ENCODE measurements at places on chromosomes 1 and 21. TPM values are rescaled to one million over a fixed set of nuclear protein-coding genes. Genes with fewer than 3 reads are reported as not detected.

DNA sequence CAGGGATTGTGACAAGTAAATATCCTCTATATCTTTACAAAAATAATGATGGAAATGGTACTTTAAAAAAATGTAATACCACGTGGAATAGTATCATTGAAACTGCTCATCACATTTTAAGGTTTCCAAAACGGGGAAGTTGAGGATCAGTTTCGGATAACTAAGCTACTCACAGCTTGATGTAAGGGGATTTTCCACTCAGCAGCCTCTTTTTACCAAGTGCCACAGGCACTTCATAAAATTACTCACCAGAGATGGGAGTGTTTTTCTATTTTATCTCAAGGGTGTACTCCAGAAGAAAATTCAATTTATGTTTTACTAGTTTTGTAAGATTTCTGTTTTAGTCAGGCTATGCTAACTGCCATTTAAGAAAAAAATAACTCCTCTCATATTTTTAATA is 91.7 kb downstream of the TPR start:
- no peaks in the 10 kb centered on the region for H3K27me3 ChIP-seq
- DNase-seq, result no peak
- H3K27ac ChIP-seq, result no peak overlapping the region
- peaks cover 3% of the 10 kb centered on the region for H3K4me1 ChIP-seq
- H3K36me3 ChIP-seq, result no peaks in the 10 kb centered on the region

GRCh38 chr1:221801251-221801661 is 59.4 kb upstream of the DUSP10 start:
- H3K4me1 ChIP-seq, result peaks cover 7% of the 10 kb centered on the region
- H3K4me3 ChIP-seq, result no peak overlapping the region
- no peak overlapping the region for H3K27ac ChIP-seq
- DNase-seq, result no peak

- DNase-seq, result no peak
- no peaks in the 10 kb centered on the region for H3K4me1 ChIP-seq
- H3K4me3 ChIP-seq, result no peak overlapping the region
Observed at GRCh38 chr1:146031476-146031875, 9.9 kb upstream of the HJV start.

GRCh38 chr1:24206516-24207394 is 19.7 kb upstream of the IFNLR1 start:
- no peak for DNase-seq
- H3K27me3 ChIP-seq, result no peaks in the 10 kb centered on the region
- no peak overlapping the region for H3K27ac ChIP-seq
- H3K36me3 ChIP-seq, result no peaks in the 10 kb centered on the region
- H3K4me3 ChIP-seq, result no peak overlapping the region

GRCh38 chr1:9596415-9597123 is 7.9 kb downstream of the TMEM201 start:
- no peaks in the 10 kb centered on the region for H3K36me3 ChIP-seq
- peaks cover 55% of the 10 kb centered on the region for H3K4me1 ChIP-seq
- no peaks in the 10 kb centered on the region for H3K27me3 ChIP-seq
- H3K27ac ChIP-seq, result no peak overlapping the region
- no peak overlapping the region for H3K4me3 ChIP-seq

DNA sequence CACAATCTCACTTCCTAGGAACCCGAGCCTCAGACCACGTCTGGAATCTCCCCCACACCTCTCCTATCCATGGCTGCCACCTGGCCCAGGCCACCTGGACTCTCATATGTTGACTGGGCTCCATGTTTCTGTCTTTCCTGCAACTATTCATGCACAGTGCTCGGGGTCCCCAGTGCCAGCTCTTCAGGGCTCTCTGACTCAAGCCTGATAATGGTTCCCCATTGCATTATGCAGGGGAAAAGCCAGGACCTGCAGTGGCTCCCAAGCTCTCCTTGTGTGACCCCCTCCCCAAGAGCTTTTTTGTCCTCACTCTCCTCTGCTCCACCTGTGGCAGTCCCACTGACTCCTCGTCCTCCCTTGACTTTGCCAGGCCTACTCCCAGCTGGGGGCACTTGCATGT is 417.6 kb downstream of the NPHP4 start:
- H3K4me3 ChIP-seq, result no peak overlapping the region
- H3K27ac ChIP-seq, result no peak overlapping the region
- no peaks in the 10 kb centered on the region for H3K4me1 ChIP-seq
- H3K27me3 ChIP-seq, result no peaks in the 10 kb centered on the region

Gene ZBTB8B
- 0.16 TPM for polyA plus RNA-seq

Gene ICOSLG
- polyA plus RNA-seq, result 0.52 TPM

Gene PRELP
- polyA plus RNA-seq, result 0.26 TPM

Gene CYYR1
- not detected for polyA plus RNA-seq

Gene OR10Z1
- polyA plus RNA-seq, result not detected
